ENCODE measurements at places on chromosomes 2 and 18. TPM values are rescaled to one million over a fixed set of nuclear protein-coding genes. Genes with fewer than 3 reads are reported as not detected.

The BMP10 gene
- total RNA-seq: not detected

DNA sequence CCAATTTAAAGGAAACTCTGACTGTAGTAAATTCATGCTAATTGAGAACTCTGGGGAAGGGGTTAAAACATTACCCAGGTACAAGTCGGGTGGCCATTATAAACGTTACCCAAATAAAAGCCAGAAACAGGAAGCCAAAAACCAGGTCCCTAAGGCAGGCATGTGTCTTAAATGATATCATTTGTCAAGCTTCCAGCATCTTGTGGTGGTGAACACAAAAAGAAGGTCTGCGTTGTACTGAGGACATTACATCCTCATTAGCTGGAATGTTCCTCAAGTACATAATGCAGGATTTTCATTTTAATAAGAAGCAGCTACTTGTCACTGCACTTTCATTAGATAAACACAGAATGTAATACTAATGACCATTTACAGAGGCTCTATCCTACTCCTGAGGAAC is 10.9 kb downstream of the PTGR3 start:
- no peak for DNase-seq

GRCh38 chr18:67359873-67360838 is 156.4 kb downstream of the DSEL start:
- peak; percentile 94 for DNase-seq

DNA sequence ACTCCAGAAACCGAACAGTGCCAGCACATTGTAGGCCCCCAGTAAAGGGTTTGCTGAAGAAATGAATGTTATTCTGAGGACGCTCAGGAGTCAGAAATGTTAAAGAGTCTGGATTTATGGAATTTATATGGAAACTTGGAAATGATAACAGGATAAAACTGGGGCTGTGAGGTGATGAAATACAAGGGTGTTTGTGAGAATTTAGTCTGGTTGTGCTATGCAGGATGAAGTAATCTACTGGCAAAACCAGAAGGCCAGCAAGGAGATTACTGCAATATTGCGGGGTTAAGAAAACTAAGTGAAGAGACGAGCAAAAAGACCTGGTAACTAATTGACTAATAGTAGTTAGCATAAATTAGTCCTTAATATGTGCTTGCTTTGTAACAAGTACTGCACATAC is 467.8 kb downstream of the ZEB2 start:
- no peak for DNase-seq

All from H4 (cell line).